K562 (cell line): ENCODE measurements at places on chromosomes 7 and 10. TPM values are rescaled to one million over a fixed set of nuclear protein-coding genes. Genes with fewer than 3 reads are reported as not detected.

GRCh38 chr7:95804052-95804451 is 31.7 kb downstream of the DYNC1I1 start:
- DNase-seq: no peak

Gene TET1
- total RNA-seq: 20.6 and 21.3 TPM in 2 replicates

Gene PALD1
- total RNA-seq: 0.27 and 0.29 TPM in 2 replicates

Gene AKR1C3
- total RNA-seq: 9.8 and 10.1 TPM in 2 replicates

GRCh38 chr7:99667179-99667578 is 12.6 kb downstream of the CYP3A5 start:
- no peak for DNase-seq

Gene PRSS2
- 23.9 and 30.1 TPM in 2 replicates for total RNA-seq

Gene NPSR1
- total RNA-seq: not detected in 2 replicates

- no peak for DNase-seq
Observed at GRCh38 chr7:136868496-136869000, at the start of gene CHRM2. Gene CHRM2 (plus strand): TSS chr7:136868652. CDS start chr7:137014866, 146,214 bp downstream.

GRCh38 chr7:135775230-135775629 is 26.6 kb upstream of the FAM180A start:
- no peak for DNase-seq
